ENCODE measurements at places on chromosomes 6 and 20.
A peak's percentile ranks its signal among the peaks of the same experiment; 100 is the strongest.

- no peak for DNase-seq
Measured at GRCh38 chr20:37390891-37391525, 45.1 kb downstream of the SRC start.

DNA sequence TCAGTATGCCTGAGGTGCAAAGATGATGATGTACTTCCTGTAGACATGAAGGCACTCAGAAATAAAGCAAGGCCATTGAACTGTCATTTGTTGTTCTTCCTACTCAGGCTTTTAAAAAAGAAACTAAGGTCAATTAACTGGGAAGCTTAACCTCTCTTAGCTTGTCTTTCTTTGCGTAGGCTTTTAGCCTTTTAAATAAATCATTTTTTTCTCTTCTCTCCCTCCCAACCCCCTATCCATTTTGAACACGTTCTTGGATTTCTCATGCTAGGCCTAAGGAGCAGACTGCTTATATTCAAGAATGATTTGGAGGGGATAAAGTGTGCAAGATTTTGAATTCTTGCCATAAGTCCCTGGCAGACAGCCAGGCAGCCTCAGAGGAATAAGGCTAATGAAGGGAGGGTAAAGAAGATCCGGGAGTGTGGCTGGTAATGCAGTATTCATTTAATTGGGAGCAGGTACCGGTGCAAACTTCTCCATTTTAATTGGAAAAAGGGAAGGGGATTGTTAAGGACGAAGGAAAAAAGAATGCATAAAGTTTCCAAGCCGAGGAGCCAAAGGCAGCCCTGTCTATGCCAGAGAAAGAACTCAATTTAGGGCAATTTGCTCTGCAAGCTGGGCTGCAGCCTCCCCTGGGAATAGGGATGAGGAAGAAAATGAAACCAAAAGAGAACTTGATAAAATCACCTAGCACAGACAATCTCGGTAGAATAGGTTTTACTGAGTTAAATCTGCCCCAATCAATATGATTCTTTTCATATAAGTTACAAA is 343.8 kb upstream of the MMS22L start:
- no peak for DNase-seq

DNA sequence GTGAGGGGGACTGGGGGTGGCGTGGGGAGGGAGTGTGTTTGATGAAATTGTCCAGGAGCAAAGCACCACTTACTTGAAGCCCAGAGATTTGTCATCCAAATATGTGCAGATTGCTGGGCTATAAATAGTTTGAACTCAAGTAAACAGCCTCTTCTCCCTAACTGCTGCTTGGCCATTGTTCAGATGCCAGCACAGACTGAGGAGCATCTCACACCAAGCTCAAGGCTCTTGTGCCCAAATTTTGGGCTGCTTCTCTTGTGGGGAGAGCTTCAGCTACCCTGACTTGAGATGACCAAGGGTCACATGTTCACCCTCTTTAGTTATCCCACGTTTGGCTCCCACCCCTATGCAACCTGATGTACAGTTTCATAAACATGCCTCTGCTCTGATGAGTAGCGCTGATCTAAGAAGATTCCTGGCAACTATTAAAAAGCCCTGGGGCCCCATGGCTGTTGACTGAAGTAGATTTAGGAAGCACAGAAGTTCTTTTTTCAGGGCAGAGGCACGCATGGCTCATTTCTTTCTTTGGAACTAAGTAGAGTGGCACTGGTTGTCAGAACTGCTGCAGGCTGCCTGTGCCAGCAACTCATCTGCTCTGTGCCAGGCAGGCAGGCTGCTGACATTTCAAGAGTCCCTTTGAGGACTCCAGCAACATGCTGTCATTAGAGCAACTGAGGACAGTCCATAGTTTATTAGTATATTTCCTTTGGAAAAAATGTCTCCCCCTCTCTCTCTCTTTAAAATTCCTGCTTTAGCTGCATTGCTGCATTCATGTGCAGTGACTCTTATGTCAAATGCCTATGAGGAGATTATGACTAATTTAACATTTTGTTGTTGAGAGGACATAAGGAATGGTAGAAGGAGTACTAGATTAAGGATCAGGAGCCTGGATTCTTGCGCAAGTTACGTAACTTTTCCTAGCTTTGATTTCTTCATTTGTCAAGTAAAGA is 9.6 kb upstream of the PKIG start:
- DNase-seq = peak; percentile 87

- no peak for DNase-seq
Measured at GRCh38 chr20:20849161-20849560, 136.7 kb upstream of the RALGAPA2 start.

DNA sequence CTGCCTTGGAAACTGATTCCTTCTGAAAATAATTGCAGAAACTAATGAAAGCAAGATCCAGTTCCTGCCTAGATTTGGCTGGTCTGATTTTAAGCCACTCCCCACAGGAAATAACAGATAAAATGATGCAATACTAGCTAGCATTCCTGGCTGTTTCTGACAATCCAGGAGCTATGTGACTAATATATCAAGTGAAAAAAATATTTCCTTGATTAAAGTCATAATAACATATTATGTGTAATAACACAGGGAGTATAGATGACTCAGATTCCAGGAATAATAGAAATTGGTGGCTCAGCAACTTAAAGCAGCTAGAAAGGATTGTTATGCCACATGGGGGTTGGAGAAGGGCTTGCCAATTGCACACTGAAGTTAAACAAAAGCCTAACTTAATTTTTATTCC is 182.7 kb upstream of the SALL4 start:
- DNase-seq = peak; percentile 92

GRCh38 chr6:17355404-17355774 is 38.0 kb upstream of the CAP2 start:
- no peak for DNase-seq

GRCh38 chr6:142913511-142914047 is 31.4 kb downstream of the HIVEP2 start:
- DNase-seq = no peak

GRCh38 chr6:168198302-168199180 is 119.5 kb upstream of the FRMD1 start:
- DNase-seq = no peak

DNA sequence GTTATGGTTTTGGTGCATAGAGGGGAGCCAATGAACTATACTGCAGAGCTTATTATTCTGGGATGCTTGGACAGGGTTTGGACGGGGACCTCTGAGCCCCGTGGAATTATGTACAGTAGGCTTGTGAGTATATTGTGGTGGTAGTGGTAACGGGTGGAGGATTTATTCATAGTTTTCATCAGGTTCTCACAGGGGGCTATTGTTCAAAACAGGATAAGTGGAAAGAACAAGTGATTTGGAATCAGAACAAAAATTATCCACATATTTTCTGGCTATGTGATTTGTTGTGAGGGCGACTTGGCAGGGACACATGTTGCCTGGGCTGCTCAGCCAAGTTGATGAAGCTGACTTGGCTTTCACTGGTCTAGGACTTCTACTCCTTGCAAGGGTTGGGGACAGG is 64.6 kb upstream of the ELOVL5 start:
- DNase-seq = no peak

- no peak for DNase-seq
Measured at GRCh38 chr6:135913785-135914184, 62.3 kb downstream of the PDE7B start.

DNA sequence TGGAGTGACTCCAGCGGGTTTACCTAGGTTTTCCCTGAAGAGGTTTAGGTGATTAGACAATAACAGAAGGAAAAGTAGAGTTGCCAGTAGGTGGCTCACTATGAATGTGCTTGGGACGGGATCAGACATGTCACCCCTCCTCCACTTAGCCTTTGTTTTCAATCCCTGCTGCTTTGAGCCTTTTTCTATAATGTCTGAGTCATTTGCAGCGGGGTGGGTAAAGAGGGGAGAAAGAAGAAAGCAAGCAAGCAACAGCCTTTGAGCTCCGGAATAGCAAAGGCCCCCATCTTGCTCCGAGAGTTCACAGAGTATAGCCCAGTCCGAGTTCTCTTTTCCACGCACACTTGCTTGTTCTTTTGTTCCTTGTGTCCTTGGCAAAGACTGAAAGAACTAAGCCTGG is 129.1 kb downstream of the PACRG start:
- peak; percentile 75 for DNase-seq

All from HFF-Myc (cell line).